Testis (tissue), 5 donors: ENCODE measurements at places on chromosomes 4 and X.

DNA sequence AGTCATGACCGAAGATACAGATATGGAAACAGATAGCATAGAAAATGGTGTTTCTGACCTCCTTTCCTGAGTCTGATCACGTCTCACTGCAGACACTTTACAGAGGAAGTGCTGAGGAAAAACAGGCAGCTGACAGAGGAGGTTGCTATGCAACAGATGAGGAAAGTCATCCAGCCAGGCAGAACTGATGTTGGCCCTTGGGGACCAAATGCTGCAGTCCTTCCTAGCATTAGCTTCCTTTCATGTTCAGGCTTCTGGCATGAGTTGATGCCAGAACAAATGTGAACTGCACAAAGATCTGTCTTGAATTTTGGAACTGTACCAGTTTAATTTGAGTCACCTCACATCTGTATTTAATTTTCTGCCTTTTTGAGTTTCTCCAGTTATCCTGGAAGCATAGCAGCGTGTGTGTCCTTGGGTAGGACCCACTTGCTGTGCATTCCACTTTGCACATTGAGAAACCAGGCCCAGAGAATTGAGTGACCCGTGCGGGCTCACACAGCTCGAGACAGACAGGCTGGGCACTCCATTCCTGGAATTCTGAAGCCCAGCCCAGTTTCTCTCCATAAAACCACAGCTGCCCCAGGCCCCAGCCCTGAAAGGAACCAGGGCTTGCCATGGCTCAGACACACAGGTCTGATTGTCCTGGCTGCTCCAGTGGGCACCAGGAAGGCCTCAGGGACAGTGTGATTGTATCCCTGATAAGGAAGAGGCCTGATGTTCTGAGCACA, 1.4 kb upstream of the MAGED1 start:
- peak; percentile 32 for DNase-seq
- peaks cover 8% of the 10 kb centered on the region for H3K4me1 ChIP-seq
- H3K4me3 ChIP-seq, result no peak overlapping the region

GRCh38 chr4:4377191-4377590, 9.7 kb upstream of the NSG1 start:
- no peak for DNase-seq
- H3K36me3 ChIP-seq, result no peaks in the 10 kb centered on the region
- H3K27me3 ChIP-seq, result no peaks in the 10 kb centered on the region
- no peak overlapping the region for H3K27ac ChIP-seq
- no peak overlapping the region for H3K4me3 ChIP-seq

GRCh38 chrX:131746491-131746968, 202.7 kb downstream of the OR13H1 start:
- peak; percentile 17 for DNase-seq
- H3K36me3 ChIP-seq, result no peaks in the 10 kb centered on the region
- H3K4me1 ChIP-seq, result no peaks in the 10 kb centered on the region
- H3K27ac ChIP-seq, result no peak overlapping the region
- no peak overlapping the region for H3K4me3 ChIP-seq
- H3K27me3 ChIP-seq, result no peaks in the 10 kb centered on the region

DNA sequence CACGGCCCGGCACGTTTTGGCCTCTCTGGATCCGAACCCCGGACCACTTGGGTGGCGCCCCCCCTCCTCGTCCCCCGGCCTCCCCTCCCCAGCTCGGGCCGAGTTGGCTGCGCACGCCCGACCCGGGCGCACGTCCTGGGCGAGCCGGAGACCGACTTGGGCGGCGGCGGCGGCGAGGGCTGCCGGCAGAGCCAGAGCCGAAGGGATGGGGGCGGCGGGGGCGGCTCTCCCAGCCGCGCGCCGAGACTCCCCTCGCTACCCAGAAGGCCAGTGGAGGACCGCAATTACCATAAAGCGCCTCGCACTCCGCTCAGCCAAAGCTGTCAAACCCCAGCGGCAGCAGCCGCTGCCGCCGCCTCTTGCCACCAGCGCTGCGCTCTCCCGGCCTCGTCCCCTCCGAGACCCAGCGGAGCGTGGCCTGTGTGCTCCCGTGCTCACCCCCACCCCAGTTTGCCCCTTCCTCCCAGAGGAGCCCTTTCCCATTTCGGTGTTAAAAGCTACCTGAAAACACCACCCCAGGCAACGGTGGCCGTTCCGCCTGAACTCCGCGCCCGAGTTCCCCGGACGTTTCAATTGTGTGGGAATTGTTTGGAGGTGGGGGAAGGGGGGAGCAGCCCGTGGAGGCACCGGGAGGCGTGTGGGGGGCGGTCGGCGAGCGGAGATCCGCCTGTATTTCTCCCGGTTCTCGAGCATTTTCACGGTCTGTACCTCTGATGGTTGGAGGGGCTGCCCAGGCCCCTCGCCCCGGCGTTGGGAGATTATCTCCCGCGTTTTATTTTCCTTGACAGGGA, 701 bp upstream of the BCOR start:
- H3K27me3 ChIP-seq, result no peaks in the 10 kb centered on the region
- H3K4me1 ChIP-seq, result peaks cover 8% of the 10 kb centered on the region
- peak; percentile 41 for DNase-seq
- peak overlapping the region; percentile 81 for H3K4me3 ChIP-seq

GRCh38 chrX:154420402-154420756, 8.1 kb upstream of the ATP6AP1 start:
- H3K27me3 ChIP-seq, result no peaks in the 10 kb centered on the region
- no peak overlapping the region for H3K27ac ChIP-seq
- DNase-seq, result no peak
- H3K36me3 ChIP-seq, result no peaks in the 10 kb centered on the region
- H3K4me1 ChIP-seq, result no peaks in the 10 kb centered on the region
- no peak overlapping the region for H3K4me3 ChIP-seq

DNA sequence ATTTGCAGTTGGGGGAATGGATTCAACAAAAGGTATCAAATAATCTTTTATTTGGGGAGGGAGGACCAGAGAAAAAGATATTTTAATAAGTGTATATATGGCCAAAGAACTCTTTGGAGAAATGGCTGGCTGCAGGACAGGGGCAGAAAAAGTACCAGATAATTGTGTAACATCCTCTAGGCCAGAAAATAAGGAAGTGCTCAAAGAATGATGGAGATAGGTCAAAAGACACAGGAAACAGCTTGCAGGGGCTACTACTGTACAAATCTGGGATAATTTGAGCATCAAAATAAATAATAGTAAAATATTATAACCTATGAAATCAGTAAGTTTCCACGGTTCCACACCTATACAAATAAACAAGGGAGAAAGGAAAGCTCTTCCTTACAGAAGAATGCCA, 34.8 kb downstream of the KLHL5 start:
- H3K27ac ChIP-seq, result no peak overlapping the region
- no peak overlapping the region for H3K4me3 ChIP-seq
- H3K4me1 ChIP-seq, result no peaks in the 10 kb centered on the region
- no peak for DNase-seq

DNA sequence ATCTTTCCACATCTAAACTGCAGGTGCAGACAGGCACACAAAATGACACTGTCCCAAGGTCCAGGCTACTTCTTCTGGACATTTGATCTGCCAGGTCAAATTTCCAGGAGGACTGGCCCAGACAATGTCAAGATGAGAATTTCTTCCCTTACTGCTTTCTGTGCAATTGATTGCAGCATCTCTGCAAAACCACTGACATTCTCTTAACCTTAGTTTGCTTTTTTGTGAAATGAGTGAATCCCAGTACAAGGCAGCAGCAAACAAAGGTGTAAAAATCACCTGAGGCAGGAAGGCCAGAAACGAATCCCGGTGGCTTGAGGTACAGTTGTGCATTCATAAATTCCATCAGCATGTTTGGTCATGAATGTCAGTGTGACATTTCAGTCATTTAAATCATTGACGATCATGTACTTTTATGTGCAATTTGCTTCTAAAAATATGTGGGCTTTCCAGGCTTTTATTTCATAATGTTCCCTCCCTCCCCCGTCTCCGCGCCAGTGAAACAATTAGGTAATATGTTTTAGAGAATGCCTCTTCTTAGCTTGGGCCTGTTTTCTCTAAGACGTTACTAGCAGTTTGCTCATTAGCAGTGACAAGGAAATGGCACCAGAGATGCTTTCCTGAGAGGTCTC, 39.1 kb downstream of the NHS start:
- DNase-seq, result peak; percentile 27
- peaks cover 9% of the 10 kb centered on the region for H3K4me1 ChIP-seq
- no peak overlapping the region for H3K4me3 ChIP-seq
- H3K27me3 ChIP-seq, result no peaks in the 10 kb centered on the region
- H3K27ac ChIP-seq, result no peak overlapping the region
- H3K36me3 ChIP-seq, result no peaks in the 10 kb centered on the region

GRCh38 chr4:10730590-10730989, 46.0 kb upstream of the CLNK start:
- H3K27me3 ChIP-seq, result no peaks in the 10 kb centered on the region
- H3K27ac ChIP-seq, result no peak overlapping the region
- no peak for DNase-seq
- no peaks in the 10 kb centered on the region for H3K36me3 ChIP-seq
- no peaks in the 10 kb centered on the region for H3K4me1 ChIP-seq

DNA sequence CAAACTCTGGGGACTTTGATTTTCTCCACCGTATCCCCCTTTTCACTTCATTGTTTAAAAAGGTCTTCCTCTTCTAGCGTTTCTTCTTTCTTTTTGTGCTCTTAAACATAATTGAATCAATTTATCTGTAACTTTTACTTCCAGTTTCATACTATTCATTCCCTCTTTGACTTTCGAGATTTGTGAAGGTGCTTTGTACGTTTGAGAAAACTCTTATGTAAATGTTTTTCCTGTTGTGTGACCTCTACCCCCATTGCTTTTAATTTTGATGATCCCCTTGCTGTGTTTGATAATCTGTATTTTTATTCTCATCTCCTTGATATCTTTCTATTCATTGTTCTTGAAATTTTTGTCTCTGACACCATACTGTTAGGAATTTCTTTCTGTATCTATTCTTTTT, 4.8 kb downstream of the USP38 start:
- H3K36me3 ChIP-seq, result no peaks in the 10 kb centered on the region
- H3K27ac ChIP-seq, result no peak overlapping the region
- no peak for DNase-seq
- H3K4me1 ChIP-seq, result peaks cover 14% of the 10 kb centered on the region

- no peak overlapping the region for H3K27ac ChIP-seq
- no peaks in the 10 kb centered on the region for H3K36me3 ChIP-seq
- H3K4me3 ChIP-seq, result no peak overlapping the region
- no peaks in the 10 kb centered on the region for H3K4me1 ChIP-seq
- no peak for DNase-seq
Observed at GRCh38 chrX:85569096-85569495, 189.6 kb upstream of the POF1B start.

DNA sequence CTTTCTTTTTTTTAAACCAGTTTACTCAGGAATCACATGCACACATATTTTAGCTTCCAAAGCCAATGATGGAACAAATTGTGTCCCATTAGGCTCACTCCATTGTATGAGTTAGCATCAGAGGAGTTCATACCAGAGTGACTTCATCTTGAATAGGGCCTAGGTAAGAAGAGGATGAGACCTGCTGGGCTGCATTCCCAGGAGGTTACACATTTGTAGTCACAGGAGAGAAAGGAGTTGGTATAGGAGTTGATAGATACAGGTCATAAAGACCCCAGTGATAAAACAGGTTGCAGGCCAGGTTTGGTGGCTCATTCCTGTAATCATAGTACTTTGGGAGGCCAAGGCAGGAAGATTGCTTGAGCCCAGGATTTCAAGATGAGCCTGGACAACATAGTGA, 9.3 kb downstream of the PDGFRA start:
- no peak overlapping the region for H3K4me3 ChIP-seq
- H3K27me3 ChIP-seq, result no peaks in the 10 kb centered on the region
- DNase-seq, result no peak
